ENCODE measurements at places on chromosomes 2 and 18.

DNA sequence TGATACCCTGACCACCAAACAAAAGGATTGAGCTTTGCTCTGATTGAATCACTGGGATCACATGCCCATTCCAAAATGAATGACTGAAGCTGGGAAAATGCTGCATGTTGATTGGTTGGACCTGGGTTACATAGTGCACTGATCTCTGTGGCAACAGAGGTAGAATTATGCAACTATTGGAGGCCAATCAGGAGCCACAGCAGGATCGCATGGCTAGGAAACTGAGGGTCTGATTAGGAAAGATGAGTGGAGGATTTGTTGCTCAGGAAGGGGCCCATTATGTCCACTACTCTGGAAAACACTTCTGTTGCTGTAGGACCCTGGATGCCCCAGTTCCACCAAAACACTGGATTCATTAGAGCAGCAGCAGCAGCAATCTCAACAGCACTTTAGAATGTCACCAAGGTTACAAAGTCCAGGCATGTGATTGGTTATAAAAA, 25.9 kb upstream of the SGPP2 start:
- DNase-seq = no peak

GRCh38 chr18:5966514-5966913, 71.2 kb upstream of the TMEM200C start:
- no peak for DNase-seq

DNA sequence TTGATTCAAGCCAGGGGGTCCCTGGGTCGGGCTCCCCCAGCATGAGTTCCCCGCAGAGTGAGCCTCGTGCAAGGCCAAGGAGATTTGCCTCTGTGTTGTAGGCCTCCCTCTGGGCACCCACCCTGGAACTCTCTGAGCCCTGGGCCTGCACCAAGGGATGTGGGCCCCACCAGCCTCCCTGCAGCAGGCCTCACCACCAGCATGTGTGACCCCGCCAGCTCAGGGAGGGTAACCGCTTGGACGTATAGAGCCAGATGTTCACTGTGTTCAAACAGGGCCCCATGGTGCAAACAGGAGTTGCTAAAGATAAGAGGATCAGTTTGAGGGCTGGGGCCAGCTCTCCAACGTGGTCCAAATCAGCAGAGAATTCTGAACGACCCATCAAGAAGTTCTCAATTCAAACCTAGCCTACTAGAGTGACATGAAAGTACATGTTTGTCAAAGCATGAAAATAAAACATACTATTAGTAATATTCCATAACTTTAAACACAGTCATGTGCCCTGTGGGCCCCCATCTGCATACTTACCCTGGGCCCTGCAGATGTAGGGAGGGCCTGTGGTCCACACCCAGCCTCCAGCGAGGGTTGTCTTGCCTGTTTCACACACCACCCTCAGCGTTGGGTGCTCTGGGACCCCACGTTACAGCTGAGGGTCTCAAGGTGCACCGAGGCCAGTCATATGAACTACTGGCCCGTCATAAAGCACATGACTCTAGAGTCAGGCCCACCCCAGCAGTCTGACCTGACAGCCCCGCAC, 5.5 kb upstream of the TUBB6 start:
- no peak for DNase-seq

GRCh38 chr2:111250448-111251030, 129.8 kb downstream of the BCL2L11 start:
- DNase-seq = no peak

Measured in HL-60 (cell line).